ENCODE measurements at places on chromosomes 2 and 18.

DNA sequence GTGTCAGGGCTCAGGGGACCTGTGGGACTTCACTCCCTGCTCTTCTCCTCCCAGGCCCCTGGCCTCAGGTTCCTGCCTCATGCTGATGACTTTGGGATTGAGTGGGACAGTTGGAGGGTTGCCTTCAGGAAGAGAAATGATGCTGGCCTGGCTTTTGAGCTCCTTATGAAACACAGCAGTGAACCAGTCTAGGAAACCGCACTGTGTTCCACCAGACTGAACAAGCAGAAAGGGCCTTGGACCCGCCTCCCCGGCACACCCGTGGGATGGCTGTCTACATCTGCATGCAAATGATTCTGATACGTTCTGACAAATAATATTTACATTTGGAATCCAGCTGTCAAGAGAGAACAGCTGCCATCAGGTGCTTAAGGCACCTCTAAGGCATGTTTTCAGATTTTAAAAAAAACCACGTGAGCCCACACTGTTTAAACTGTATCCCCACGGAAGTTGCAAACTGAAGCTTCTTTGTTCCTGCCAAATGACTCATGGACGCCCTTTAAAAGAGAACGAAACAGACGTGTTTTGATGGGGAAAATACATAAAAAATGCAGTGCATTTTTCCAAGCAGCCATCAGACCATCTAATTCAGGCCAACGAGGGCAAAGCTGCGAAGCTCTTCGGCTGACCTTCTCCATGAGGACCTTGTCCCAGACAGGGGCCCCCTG lies 27.6 kb upstream of the ASAP2 start:
- DNase-seq, result no peak

DNA sequence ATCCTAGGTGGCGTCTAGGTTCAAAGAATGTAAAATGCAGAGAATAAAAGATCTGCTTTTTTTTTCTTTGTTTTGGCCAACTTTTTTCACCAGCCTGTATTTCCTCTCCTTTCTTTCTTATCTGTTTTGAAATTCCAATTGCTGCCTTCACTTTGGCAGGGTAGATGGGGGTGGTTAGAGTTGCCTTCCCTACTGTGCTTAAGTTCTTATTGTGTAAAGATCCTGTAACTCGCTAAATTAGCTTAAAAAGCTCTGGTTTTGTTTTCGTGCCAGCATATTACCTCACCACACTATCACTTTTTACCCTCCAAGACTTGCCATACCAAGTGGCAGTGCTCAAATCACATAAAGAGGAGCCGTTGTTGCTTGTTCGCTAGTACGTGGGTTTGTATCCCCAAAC lies 921.7 kb downstream of the DPP10 start:
- no peak for DNase-seq

DNA sequence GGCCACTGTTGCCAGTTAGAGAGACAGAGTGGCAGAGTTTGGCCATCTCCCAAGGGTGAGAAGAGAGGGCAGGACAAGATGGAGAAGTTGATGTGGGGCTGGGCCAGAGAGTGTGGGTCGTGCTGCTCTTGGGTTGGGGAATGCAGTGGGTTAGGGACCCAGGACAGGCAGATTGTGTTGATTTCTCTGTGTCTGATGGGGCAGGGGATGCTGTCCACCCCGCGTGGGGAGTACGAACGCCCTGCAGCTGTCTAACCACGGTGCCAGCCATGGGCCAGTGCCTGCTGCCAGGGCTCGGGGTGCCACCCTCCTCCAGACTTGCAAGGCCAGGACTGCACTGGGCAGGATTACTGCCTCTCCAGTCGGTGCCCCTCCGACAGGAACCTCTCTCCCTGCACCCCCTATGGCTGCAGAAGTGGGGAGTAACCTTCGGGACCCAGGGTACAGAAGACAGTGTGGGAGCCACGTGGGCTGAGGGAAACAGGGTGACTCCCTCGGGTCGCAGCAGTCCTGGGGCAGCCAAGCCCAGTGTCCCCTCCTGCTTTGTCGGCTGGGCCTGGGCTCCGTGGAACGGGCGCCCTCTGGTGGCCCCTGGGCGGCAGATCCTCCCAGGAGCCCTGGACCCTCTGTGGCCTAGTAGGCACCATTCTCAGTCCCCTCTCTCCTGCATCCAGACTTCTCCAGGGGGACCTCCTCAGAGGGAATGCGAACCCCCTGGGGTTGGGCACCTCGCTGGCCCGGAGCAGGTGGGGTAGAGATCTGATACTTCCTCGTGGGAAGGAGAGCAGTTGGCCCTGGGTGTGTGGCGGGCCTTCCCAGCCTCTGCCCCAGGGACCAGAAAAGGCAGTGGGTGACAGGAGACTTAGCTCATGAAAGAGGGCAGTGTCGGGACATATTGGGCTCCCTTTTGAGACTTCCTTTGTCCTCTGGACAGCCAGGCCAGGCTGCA lies 2.7 kb downstream of the GPC1 start:
- peak; percentile 54 for DNase-seq

- no peak for DNase-seq
These were observed 58.2 kb downstream of the ADI1 start for GRCh38 chr2:3460831-3461800.

DNA sequence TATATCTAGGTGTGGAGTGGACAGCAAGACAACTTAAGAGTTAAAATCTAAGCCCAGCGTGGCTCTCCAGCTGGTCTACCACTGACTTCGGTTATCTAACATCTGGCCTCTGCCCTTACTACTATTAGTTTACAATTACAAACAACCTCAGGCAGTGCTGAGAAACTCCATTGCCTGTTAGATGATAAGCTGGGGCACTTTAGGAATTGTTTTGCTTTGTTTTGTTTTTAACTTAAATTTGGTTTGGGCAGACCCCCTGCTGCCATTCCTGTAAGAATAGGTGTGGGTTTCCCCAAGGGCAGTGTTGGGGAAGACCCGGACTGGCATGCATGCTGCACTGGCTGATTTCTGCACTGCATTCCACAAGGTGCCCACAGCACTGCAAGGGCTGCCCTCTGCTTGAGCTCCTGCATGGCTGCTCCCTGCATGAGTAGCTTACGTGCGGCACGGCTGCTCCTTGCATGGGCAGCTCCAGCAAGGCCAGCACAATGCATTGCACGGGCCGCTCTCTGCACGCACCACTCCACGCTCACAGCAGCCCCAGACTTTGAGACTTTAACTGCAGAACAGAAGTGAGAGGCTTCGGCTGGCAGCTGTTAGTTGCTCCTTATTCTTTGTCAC lies 74.2 kb upstream of the SERTAD2 start:
- DNase-seq, result no peak

DNA sequence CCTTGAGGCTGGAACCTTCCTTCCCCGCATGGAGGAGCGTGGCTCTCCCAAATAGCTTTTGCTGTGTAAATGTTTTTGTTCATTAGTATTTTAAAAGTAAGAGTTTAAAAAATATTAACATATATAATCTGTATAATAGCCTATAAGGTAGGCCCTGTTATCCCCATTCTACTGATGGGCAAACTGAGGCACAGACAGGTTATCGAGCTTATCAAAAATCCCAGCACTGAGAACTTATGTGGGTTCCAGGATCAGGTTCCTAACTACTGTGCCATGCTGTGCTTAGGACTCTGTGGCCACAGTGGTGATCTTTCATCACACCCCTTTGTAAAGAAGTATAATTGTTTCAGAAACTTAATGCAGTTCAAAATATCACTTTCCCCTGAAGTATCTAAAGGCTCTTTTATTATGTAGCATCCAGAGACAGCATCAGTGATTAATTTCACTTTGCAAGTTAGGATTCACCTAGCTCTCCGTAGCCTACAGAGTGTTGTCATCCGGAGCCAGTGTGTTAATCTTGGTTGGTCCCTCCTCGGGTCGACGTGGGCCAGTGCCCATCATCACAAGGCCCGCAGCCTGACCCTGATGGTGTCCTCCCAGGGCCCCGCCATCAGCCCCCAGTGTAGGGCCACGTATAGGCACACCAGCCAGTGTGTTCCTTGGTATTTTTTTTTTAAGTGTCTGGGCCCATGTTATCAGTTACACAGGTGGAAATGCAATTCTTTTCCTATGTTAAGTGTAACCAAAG lies 28.7 kb downstream of the CABLES1 start:
- DNase-seq, result no peak

- DNase-seq, result peak; percentile 91
These were observed at the start of the genes MITD1 and MRPL30 for GRCh38 chr2:99180755-99181623. Gene MITD1 (minus strand): TSS chr2:99181058. CDS start chr2:99180981, 77 bp downstream. Gene MRPL30 (plus strand): TSS chr2:99181184. CDS start chr2:99186204, 5,020 bp downstream.

GRCh38 chr18:74113711-74114110 lies 33.9 kb downstream of the FBXO15 start:
- DNase-seq, result no peak

- DNase-seq, result no peak
These were observed 223.7 kb downstream of the IRS1 start for GRCh38 chr2:226575928-226576327.

- DNase-seq, result no peak
These were observed 5.5 kb downstream of the SALL3 start for GRCh38 chr18:78984941-78985784.

DNA sequence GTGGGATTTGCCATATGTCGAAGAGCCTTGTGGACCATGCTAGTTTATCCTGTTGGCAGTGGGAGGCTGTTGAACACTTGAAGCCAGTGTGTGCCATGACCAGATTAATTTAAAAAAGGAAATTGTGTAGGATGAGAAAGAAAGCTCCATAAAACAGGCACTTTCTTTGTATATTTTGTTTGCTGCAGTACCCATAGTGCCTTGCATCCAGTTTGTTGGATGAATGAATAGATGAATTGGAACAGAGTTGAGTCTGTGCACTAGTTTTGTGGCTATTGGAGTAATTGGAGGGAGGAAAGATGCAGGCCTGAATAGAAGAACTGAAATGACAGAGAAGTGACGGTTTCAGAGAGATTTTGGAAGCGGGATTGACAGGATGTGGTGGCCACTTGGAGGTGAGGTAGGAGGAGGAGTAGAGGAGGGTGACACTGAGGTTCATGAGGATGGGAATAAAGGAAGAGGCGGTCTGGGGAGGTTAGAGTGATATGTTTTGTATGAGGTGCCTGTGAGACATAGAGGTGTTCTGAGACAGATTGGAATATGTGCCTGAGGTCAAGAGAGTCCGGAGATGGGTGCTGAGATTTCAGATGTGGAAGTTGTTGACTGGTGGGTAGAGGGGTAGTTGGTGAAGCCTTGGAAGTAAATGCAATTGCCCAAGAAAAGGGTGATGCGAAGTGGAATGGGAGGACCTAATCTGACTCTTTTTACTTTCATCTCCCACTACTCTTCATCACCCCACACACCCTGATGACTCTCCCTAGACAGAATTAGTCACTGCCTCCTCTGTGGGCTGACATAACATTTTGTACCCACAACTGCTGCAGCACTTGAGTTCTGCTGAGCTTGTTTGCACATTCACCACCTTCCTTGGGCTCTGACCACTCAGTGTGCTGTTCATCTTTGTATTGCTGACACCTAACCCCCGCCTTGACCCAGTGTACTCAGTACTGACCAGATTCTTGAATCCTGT lies 5.1 kb downstream of the DGUOK start:
- DNase-seq, result peak; percentile 58

GRCh38 chr2:76984359-76984758 lies 537.8 kb downstream of the LRRTM4 start:
- DNase-seq, result no peak

GRCh38 chr2:47026748-47027534 lies 111.3 kb upstream of the MCFD2 start:
- DNase-seq, result no peak

GRCh38 chr2:159714247-159714930 lies 2.1 kb downstream of the MARCHF7 start:
- no peak for DNase-seq

DNA sequence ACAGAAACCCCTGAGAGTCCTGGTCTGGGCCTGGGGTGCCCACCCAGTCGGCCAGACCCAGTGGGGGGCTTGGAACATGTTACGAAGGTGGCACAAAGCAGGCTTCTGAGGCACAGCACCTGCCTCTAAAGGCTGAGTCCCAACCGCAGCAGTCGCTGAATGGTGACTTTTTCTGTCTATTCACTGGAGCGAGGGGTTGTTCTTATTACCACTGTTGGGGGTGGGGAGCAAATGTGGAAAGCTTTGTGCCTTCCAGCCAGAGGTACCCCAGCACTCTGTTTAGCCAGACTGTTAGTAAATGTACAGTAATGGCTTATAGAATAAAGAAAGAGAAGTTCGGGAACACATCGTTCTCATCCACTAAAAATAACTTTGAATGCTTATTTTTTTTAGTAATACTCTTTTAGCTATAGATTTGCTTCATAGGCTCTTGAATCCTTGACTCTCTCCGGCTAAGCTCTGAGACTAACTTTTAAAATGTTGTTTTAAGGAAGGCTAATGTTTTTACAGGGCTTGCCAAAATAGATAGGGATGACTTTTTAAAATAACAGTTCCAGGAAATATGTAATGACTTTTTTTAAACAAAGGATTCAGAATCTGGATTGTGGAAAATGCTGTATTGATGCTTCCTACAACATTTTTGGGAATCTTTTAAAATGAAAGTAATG lies 23.4 kb upstream of the PTPN2 start:
- DNase-seq, result no peak

DNA sequence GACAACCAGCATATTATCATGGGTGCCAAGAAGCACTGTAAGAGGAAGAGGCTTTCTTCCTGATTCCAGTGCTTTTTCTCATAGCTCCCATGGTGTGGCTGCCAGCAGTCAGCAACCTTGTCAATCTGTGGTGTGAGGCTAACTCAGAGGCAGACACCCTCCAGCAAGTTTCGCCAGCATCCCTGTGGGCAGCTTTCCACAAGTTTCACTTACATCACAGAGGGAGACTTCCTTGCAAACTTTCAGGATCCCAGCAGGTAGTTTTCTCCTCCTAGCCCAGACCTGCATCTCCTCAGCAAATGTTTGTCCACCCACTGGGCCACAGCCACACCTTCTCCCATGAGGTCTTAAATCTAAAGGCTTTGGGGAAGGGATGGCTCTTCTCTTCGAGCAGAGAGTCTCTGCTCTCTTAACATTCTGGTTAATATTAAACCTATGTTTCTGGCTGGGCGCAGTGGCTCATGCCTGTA lies 9.1 kb downstream of the DNAH7 start:
- DNase-seq, result no peak

DNA sequence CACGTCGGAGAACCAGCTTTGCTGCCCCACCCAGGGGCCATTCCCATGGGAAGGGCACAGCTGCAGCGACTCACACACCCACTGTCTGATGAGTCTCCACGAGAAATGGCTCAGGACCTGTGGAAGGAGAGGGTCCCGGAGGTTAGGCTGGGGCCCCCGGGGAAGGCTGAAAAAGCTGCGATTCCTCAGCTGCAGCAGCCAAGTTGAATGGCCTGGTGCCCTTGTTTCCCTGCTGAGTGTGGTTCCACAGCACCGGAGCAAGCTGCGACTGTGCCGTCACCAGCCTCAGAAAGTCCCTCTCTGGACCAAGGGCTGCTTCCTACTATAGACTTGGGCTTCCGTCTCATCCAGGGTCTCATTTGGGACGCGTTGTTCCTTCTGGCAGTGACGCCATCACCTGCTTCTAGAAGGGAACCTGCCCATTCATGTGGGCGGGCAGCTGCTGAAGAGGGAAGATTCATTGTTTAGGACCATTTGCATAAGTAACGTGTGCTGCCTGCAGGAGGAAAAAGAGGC lies 180.2 kb downstream of the INHBB start:
- no peak for DNase-seq

GRCh38 chr2:218853766-218854165 lies 5.8 kb upstream of the WNT6 start:
- no peak for DNase-seq

All from CD4-positive, alpha-beta T cell treated with Interleukin-4 for 4 hours (primary cell).